ENCODE measurements at places on chromosomes 2 and 18. TPM values are rescaled to one million over a fixed set of nuclear protein-coding genes. Genes with fewer than 3 reads are reported as not detected.

ANKRD30B gene
- not detected for total RNA-seq

TPO gene
- total RNA-seq, result 0.93 TPM

LINC00305 gene
- total RNA-seq, result not detected

CDH2 gene
- not detected for total RNA-seq

DNA sequence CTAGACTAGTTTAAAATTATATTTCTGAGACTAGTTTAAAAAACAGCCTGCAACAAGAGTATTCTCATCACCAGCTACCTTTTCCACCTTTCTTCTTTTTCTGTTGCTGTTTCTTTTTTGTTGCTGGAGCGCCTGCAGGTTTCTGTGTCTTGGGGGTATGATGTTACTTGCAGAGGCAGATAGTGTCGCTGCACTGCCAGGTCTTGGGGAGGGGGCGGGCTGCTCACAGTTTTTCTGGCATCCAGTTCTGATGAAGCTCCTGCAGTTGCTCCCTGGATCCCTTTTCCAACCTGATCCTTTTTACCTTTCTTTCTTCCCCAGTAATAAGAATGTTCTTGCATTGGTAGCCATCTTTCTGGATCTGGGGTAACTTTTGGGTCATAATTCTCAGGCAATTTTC, 8.0 kb upstream of the C18orf32 start:
- no peak for DNase-seq

GRCh38 chr2:47019532-47019931, 103.9 kb upstream of the MCFD2 start:
- DNase-seq, result no peak

- no peak for DNase-seq
Observed at GRCh38 chr2:6955511-6956136, 38.4 kb downstream of the RNF144A start.

- no peak for DNase-seq
Observed at GRCh38 chr18:251572-251971, 16.3 kb downstream of the THOC1 start.

GRCh38 chr2:104521247-104521646, 332.7 kb upstream of the POU3F3 start:
- DNase-seq, result no peak

GRCh38 chr2:149038442-149039212, at the start of gene LYPD6B:
LYPD6B (plus strand) TSS chr2:149038699; CDS start chr2:149130949, 92,250 bp downstream.
- no peak for DNase-seq

DNA sequence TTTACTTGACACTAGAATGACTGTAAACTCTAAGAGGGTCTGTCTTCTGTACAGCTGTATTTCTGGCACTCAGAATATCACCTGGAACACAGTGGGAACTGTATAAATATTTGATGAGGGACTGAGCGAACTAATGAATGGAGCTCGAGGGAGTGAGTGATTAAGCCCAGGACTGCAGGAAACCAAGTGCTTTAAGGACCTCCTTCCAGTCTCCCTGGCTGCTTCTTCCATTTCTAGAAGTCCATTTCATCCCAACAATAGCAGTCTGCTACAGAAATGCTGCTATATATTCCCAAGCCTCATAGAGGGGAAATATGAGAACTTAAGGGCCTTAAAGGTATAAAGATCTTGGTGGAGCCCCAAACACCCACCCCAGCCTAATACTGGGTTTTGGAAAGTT, 2.8 kb upstream of the IL1RL2 start:
- no peak for DNase-seq

- DNase-seq, result no peak
Observed at GRCh38 chr2:23465936-23466335, 81.0 kb downstream of the KLHL29 start.

DNA sequence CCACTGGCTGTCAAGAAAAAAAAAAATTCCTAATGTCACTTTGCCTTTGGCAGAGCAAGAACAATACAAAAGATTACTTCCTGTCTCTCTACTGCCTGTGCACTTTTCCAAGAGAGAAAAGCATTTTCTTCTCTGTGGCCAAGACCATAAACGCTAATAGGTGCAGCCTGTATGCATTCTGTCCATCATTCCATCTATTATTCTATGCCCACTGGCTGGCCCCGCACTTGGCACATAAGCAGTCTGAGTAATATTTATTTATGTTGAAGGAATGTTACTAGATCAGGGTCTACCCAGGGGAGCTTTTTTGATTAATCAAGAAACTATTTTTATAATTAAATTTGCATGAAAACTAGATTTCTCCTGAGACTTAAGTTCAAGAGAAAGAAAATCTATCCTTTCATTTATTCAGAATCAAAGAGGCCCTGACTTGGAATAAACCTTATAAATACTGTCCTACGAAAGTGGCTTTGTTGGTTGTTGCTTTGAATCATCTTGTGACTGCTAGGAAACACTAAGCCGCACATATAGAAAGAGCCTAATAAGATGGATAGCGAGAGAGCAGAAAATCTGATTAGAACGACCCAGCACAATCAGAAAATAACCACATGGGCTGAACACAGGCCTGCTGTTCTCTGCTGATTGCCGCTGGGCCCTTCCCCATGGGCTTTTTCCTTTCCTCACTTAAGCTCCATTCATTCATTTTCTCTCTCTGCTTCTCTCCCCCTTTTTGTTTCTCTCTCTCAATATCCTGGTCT, 59.4 kb downstream of the MMADHC start:
- DNase-seq, result no peak

DNA sequence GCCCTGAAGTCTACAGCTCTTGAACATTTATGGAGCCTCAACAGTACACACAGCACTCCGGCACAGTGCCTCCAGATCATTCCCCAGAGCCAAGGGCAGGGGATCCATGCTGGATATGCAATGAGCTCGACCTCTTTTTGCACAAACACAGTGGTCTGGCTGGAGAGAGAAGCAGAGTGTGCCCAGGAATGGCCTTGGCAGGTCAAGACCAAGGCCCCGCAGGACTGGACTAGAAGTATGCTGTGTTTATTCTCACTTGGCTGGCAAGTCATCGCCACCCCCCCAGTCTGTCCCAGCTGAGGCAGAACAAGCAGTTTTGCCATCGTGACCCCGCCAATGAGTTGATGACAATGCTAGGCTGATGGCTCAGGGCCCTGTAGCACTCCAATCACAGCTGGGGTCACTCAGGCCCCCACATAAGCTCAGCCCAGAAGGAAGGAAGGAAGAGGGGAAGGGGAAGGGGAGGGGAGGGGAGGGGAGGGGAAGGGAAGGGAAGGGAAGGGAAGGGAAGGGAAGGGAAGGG, 212.1 kb downstream of the TTC32 start:
- DNase-seq, result no peak

- no peak for DNase-seq
Observed at GRCh38 chr18:75714766-75715165, 287.3 kb upstream of the SMIM21 start.

DNA sequence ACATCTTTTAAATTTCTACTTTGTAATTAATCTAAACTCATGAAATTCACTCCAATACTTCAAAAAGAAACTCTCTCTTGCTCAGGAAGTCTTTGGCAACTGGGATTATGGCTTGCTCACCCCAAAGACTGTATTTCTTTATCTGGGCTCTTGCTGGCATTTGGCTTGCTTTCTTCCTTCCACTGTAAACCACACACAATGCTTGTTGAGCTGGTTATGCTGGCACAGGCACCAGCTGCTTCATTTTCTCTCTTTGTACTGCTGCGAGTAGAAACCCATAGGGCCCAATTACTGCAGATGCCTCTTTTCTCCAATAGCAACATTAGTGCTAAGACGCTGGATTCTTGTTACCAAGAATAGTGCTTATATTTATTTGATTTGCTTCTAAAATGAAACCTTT, 51.4 kb downstream of the SLC38A11 start:
- no peak for DNase-seq

DNA sequence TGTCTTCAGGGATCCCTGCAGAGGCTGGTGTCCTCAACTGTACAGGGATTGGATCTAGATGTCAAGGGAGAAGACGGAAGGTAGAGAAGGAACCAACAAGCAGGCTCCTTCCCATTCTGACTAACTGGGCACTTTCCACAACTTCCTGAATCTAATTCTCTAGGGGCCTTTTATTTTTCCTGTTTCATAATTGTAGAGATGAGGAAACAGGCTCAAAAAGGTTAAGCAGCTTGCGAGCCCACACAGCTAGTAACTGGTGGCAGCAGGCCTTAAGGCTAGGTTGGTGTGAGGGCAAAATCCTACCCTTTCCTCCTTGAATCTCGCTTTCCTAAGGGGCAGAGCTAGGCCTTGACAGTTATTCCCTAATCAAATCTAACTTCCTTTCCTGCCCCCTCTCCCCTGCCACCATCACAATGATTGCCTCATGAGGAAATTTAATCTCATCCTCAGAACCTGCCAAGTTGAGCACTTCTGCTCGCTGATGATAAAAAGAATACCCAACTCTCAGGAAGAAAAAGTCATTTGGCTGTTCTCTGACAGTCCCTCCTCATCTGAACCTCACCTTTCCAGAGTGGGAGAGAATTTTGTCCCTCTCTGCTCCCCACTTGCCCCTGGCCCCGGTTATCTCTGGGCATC, 35.7 kb upstream of the POLE4 start:
- DNase-seq, result no peak

DNA sequence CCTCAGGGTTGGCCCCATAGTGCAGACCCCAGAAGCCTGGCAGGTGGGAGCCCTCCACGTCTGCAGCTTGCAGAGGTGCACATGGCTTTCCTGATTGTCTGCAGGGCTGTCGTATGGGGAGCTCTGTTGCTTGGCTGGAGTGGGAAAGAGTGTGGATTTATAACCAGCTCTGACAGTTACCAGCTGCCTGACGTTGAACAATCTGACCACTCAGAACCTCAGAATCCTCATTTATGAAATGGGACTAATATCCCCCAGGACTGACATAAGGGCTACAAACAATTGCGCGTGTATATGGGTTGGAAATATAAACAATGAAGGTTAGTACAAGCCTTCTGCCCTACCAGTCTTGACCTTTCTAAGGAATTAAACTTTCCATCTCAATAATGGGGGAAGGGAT, 13.9 kb upstream of the PXDN start:
- DNase-seq, result peak; percentile 58

GRCh38 chr18:48340560-48340959, 68.6 kb downstream of the ZBTB7C start:
- no peak for DNase-seq

DNA sequence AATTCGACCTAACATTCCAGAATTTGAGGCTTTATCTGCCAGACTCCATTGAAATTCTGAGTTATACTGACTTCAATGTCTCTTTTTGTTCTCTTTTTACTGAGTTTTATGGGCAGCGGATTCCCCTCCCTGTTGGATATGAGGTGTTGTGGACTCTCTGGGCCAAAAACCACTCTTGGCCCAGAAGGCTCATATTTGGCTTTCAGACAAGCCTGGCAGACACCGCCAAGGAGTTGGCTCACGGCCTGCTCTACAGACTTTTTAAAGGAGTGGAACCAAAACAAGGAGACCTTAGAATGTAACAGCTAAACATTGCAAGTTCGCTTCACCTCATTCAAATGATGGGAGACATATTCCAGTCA, 206.4 kb upstream of the NCKAP5 start:
- no peak for DNase-seq

DNA sequence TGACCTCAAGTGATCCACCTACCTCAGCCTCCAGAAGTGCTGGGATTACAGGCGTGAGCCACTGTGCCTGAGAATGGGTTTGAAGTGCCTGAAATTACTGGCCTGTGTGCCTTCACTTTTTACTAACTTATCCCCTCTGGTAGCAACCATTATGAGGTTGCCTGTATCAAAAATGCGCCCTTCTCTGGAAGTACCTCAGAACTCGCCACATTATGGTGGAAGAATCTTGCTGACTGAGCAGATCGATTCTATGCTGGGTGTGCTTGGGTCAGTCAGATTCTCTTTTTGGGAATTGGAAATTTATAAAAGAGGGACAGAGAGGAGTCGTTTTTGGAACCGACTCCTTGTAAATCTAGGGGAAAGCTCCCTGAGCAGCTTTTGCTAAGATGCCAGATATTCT, 8.2 kb downstream of the LHCGR start:
- no peak for DNase-seq

DNA sequence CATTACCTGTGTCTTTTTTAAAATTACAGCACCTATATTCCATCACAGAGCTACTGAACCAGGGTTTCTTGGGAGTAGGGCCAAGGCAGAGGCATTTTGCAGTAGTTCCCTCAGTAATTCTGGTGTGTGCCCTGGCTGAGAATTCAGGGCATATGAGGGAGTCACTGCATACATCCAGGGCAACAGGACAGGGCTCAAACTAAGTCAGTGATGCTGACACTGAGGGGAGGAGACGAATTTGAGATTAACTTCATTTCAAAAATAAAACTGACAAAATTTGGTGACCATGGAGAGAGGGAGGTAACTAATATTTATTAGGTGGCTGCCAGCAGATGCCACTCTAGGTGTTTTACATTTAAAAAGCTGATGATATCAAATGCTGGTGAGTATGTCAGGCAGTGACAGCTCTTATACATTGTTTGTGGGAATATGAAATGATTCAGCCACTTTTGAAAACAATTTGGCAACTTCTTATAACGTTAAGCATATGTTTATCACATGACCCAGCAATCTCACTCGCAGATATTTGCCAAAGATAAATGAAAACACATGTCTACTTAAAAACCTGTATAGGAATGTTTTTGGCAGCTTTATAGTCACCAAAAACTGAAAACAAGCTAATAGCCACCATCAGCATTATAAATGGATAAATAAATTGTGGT, 20.3 kb downstream of the STRADB start:
- DNase-seq, result no peak

GRCh38 chr2:16774091-16774490, 108.5 kb upstream of the CYRIA start:
- no peak for DNase-seq

DNA sequence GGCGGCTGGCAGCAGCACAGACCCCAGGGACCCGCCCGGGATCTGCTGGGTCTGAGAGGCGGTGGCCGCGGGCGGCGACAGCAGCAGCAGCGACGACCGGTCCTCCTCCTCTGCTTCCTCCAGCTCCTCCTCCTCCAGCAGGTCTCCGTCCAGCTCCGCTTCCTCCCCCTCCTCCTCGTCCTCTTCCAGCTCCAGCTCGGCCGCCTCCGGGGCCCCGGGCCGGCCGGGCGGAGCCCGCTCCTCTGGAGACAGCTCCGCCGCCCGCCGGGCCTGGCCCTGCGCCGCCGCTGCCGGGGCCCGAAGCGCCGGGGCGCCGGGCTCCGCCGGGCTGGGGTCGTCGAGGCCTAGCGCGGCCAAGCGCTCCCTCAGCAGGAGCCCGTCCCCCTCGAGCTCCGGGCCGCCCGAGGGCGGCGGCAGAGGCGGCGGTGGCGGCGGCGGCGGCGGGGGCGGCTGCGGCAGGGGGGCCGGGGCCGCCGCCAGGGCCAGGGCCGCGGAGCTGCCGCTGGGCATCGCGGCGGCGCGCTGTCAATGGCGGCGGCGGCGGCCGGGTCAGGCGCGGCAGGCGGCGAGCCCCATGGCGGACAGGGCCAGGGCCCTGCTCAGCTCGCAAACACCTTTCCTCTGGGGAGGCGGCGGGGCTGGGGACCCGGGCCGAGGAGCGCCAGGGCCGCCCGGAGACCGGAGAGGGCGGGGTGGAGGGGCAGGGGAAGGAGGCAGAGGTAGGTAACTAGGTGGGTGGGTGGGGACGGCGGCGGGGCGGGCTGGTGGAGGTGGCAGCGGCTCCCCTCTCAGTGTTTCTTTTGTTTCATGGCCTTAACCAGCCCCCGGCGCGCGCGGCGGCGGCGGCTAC, 445 bp downstream of the MEX3C start:
- DNase-seq, result peak; percentile 78

- DNase-seq, result no peak
Observed at GRCh38 chr2:73290049-73290839, 3.1 kb downstream of the EGR4 start.

GRCh38 chr2:238567067-238567855, 140.5 kb downstream of the ASB1 start:
- peak; percentile 59 for DNase-seq

GRCh38 chr2:64262071-64262470, 117.9 kb upstream of the PELI1 start:
- no peak for DNase-seq

Data from suprapubic skin (tissue), 4 donors.